ENCODE measurements at places on chromosomes 12 and 14.
A peak's percentile ranks its signal among the peaks of the same experiment; 100 is the strongest.

- no peak for DNase-seq
Observed at GRCh38 chr14:55851301-55851700, 266.9 kb upstream of the PELI2 start.

GRCh38 chr12:108823804-108824203 is 33.6 kb downstream of the SSH1 start:
- no peak for DNase-seq

DNA sequence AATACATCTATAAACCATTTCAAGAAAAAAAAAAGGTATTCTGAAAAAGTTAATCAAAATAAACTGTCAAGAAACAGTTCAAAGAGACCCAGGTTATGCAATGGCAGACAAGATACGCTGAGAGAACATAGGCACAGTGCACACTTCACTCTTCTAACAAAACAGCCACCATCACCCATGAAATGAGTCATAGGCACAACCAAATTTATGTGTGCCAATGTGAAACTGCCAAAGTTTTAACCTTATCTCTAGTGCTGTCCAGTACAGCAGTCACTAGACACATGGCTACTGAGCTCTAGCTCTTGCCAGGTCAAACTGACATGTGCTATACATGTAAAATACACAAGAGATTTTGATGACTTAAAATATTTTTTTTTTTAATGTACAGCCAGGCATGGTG is 1.4 kb downstream of the CEP128 start:
- no peak for DNase-seq

DNA sequence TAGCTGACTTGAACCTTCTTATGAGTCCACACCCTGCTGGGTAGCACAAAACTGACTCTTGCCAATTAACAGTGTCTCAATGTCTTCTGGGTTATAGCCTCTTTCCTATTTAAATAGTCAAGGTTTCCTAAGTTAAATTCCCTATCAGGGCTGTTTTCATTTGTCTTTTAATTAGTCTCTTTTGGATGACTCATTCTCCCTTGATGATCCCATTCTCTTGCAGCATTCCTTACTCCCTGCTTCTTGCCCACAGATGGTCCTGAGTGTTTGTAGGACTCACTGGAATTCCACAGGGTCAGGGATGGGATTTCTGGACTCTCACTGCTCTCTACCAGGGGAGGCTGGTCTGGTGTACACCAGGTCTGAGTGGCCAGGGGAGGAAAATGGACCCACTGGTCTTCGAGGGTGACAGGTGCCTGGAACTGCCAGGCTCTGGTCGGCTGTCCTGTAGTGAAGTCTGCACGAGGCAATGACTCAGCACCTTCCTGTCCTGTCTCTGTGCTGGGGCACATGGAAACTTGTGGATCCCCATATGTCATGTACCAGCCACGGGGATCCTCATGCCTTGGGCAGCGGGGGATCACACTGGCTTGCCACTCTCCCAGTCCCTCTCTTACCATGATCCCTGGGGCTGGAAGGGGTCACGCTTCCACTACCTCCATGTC is 236.5 kb upstream of the PELI2 start:
- DNase-seq: peak; percentile 48

DNA sequence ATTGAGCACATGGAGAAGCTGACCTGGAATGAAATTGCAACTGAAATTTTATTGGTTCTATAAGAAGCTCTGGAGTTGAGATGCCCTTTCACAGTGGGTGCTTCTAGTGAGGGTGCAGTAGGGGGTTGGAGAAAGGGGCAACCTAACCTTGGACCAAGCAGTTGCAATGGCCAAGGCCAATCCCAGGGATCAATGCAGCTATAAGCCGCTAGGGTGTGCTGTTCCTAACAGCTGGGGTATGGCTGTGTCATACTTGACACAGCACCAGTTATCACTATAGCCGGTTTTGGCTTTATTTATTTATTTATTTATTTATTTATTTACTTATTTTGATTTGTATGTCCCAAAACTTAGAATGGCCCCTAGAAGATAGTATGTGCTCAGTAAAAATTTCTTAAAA is 505.9 kb downstream of the FLRT2 start:
- DNase-seq: peak; percentile 11

DNA sequence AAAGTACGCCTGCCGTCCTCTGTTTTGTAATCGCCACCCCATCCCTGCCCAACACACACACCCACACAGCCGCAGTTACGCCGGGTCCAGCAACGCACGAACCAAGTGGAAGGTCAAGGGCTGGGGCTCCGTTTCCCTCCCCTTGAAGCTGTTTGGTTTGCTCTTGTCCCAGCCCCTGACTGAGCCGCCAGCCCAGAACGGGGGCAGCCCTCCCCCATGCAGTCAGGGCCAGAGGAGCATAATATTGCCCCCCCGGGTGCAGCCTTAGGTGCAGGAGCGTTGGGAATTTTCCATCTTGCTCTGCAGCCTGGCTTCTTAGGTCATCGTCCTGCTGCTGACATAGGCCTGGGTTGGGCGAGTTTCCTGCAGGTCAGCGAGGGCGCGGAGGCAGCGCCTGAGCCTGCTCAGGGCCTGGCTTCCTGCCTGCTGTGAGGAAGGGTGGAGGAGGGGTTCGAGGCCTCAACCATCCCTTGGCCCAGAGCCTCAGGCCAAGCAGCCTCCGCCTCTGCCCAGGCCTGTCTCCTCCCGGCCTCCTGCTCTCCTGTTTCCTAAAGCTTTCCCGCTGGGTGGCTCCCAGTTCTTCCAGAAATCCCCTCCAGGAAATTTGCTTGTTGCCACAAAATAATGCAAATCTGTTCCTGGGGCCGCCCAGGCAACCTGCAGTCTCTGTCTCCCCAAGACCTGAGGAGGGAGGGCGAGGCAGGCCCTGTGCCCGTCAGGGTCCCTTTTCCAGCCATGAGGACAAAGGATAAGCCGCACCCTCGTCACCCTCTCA is 44.5 kb downstream of the PSMA6 start:
- DNase-seq: no peak

GRCh38 chr12:124698998-124699305 is 131.5 kb upstream of the NCOR2 start:
- no peak for DNase-seq

GRCh38 chr14:85590784-85591183 is 60.8 kb downstream of the FLRT2 start:
- no peak for DNase-seq

DNA sequence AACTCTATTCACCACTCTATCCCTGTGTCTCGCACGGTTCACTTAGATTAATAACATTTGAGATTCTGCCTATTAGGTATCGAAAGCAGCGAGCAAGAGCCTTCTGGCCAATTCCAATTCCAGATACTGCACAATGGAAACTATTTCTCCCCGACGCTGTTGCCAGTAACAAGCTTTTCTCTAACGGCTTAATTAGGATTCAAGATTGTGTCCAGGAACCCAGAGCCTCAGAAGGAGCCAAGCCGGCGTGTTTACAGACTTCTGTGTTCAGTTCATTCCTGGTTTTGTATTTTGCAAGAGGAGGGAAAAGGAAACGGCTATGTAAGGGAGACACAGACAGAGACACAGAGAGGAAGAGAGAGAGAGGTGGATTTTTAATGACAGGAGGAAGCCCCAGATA is 185.6 kb downstream of the DICER1 start:
- peak; percentile 46 for DNase-seq

DNA sequence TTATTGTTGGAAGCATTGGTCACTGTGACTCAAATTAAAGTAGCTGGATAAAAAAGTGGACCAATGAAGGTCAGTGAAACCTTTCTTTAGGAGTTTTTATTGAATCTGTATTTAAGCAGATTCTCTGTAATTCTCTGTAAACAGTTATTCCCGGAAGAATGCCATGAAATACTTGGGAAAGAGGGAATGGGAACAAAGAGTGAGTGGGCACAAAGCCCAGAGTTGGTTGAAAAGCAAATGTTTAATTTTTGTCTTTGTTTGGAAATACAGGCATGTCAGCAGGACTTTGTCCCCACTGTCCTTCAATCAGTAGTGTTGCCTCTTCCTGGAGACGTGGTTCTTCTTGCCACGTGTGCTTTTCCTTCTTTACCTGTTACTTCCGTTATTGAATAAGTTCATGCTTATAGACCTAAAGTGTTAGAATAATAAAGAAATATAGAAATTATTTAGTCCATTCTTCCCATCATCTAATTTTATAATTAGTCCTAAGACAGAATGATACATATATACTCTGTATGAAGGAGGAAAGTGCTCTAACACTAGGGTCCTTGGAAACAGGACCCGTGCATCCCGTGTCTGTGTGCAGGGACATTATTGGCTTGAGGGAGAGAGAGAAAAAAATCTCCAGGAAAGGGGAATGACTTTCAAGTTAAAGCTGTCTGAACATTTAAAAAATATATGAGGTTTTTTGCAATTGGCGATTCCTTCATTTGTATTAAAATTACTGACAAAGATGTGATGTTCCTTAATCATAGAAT is 2.0 kb upstream of the ANG start:
- no peak for DNase-seq

DNA sequence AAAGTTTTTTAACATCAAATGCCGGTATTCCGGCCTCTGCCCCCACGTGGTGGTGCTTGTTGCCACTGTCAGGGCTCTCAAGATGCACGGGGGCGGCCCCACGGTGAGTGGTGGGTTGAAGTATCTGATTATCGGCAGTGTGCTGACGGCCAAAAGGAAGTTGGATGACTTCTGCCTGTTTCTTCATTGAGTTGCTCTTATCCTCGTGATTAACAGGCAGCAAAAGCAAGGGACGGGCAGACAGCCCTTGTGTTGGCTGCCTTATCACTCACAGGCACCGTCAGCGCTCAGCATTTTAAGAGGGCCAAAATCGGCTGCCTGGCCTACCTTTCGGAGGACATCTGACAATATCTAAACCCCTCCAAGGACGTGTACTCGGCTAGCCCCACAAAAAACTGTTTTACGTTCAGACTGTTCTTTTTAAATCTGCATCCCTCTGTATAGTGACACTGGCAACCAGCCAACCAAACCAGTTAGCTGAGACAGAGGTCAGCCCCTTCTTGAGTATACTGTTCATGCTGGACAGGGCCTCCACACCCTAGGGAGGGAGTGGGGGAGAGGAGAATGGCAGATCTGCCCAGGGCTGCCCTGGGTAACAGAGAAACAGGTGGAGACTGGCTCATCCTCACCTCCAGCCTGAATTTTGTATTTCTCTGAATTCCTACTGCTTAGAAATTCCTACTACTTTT is 22.9 kb upstream of the AKAP5 start:
- DNase-seq: no peak

GRCh38 chr12:122517877-122518276 is 8.9 kb downstream of the RSRC2 start:
- peak; percentile 58 for DNase-seq

- DNase-seq: no peak
Observed at GRCh38 chr14:32304296-32304695, 24.8 kb upstream of the AKAP6 start.

GRCh38 chr14:79575032-79575431 is 636.3 kb downstream of the DIO2 start:
- DNase-seq: no peak

Measured in AG20443 (cell line).